Bronchial epithelial cell (primary cell): ENCODE measurements at places on chromosomes 2 and 18. TPM values are rescaled to one million over a fixed set of nuclear protein-coding genes. Genes with fewer than 3 reads are reported as not detected.

ZNF521 gene
- total RNA-seq = 0.53 TPM in 1 of 2 replicates, not detected in the other

POMC gene
- 0.26 and 0.64 TPM in 2 replicates for total RNA-seq

ERFE gene
- total RNA-seq = 4.2 and 5.8 TPM in 2 replicates

TTC32 gene
- total RNA-seq = 4.2 and 7.7 TPM in 2 replicates

CARF gene
- 2.4 and 3.2 TPM in 2 replicates for total RNA-seq

AGXT gene
- total RNA-seq = not detected in 2 replicates

C2orf81 gene
- 0.26 TPM in 2 replicates for total RNA-seq

SLC5A7 gene
- not detected in 2 replicates for total RNA-seq

ATP8B1 gene
- total RNA-seq = 20.8 and 32.1 TPM in 2 replicates

ELMOD3 gene
- 13.2 and 15.1 TPM in 2 replicates for total RNA-seq

IL36RN gene
- total RNA-seq = 1.1 and 1.9 TPM in 2 replicates

PDE11A gene
- total RNA-seq = not detected in 2 replicates

NCKAP1 gene
- 180 and 214 TPM in 2 replicates for total RNA-seq

CHST10 gene
- total RNA-seq = 0.38 and 2.6 TPM in 2 replicates

GKN1 gene
- total RNA-seq = not detected in 2 replicates
